Activated T-helper 1 cell treated with anti-CD3 and anti-CD28 coated beads, Interleukin-12 subunit alpha, Interleukin-12 subunit beta, Interleukin-2, Interleukin-4 antibody, amounts not matched to agents 30 ng/mL and 10 ng/mL and 1 ng/mL, durations not matched to agents 14 hours and 24 hours and 36 hours (primary cell): ENCODE measurements at places on chromosomes 5 and 9.

DNA sequence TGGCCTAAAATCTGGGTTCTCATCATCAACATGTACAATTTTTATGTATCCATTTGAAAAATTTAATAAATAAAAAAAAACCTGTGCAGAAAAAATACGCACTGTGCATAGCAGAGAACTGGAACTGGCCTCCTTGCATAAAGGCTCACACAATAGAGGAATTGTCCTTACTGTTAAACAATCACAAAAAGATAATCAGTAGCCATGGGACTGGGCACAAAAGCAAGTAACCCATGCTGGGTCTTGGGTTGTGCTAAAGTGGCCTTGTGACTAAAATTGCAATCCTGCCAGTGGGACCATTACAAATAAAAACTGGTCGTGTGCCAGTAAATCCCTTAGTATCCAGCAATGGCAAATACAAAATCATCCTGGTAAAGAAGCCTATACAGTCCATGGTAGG lies 1646.6 kb downstream of the MAT2B start:
- no peak for DNase-seq

- no peak for DNase-seq
These were observed 572.9 kb downstream of the ACTL7B start for GRCh38 chr9:108282872-108283271.

DNA sequence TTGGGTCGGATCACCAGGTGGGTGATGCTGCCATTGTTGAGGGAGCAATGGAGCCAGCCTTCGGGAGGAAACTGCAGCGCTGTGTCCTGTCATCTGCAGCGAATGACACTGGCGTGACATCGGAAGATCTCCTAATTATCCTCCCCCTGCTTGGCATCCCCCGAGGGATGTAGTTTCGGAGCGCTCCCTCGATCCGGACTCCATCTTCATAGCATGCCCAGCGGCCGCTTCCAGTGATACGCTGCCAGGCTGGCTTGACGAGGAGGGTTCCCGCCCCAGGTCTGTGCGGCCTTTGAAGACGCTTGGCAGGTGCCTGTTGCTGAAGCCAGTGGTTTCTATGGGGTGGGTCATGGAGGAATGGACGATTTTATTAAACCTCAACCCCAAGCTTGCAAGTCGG lies 194.9 kb downstream of the MAN2A1 start:
- DNase-seq = no peak

GRCh38 chr5:179609834-179610108 lies 13.7 kb downstream of the HNRNPH1 start:
- no peak for DNase-seq

DNA sequence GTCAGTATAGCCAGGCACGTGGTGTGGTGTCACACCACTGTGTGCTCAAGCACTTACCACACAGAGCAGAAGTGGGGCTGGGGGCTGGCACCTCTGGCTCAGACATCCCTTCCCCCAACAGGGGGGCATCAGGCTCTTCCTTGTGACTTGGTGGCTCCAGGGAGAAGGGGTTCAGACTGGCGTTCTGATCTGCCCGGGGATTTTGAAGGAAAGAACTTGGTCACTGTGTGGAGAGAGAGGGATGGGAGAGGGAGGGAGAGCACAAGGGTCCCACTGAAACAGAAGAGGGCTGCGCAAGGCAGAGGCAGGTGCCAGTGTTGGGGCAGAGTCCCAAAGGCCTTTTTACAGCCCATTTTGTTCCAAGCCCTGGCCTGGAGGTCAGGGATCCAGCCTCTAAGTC lies 109.7 kb upstream of the ALDH1B1 start:
- no peak for DNase-seq

GRCh38 chr5:78286290-78286689 lies 8.2 kb downstream of the AP3B1 start:
- DNase-seq = no peak

DNA sequence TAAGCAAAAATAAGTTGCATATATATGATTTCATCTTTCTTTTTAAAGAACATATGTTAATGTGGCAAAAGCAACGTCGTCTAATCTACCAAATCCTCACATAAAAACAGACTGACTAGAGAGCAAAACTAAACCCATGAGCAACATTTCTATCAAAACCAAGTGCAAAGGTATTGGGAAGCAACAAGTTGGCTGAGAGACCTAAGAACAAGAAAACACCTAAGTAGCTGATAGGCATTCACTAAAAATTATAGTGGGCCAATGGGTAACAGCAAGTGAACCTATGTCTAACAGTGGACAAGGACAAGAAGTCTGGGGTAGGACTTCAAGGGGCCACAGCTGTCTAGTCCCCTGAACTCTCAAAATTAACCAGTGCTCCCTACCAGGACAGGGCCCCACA lies 130.1 kb downstream of the SIL1 start:
- no peak for DNase-seq

GRCh38 chr5:62931153-62931950 lies 352.7 kb downstream of the LRRC70 start:
- no peak for DNase-seq

DNA sequence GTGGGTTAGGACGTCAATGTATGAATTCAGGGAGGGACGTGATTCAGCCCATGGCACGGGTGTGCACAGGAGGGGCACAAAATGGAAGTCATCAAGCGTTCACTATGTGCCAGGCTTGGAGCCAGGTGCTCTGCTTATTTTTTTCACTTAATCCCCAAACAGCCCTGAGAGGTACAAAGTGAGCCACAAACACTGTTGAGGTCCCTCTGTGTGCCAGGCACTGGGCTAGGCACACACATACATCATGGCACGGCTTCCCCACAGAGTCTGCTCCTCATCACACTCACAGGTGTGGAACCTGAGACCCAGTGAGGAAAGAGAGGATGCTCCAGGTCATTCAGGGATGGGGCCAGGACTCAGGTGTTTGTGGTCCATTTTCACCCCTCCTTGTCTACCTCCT lies 68.1 kb downstream of the GALNT12 start:
- no peak for DNase-seq

GRCh38 chr9:38007016-38007415 lies 62.0 kb downstream of the SHB start:
- no peak for DNase-seq

- DNase-seq = no peak
These were observed 1.5 kb downstream of the TICAM2 start for GRCh38 chr5:115600766-115601165.

GRCh38 chr9:72458153-72458552 lies 63.3 kb upstream of the TMC1 start:
- no peak for DNase-seq

GRCh38 chr5:52895572-52896413 lies 93.4 kb upstream of the ITGA2 start:
- no peak for DNase-seq

DNA sequence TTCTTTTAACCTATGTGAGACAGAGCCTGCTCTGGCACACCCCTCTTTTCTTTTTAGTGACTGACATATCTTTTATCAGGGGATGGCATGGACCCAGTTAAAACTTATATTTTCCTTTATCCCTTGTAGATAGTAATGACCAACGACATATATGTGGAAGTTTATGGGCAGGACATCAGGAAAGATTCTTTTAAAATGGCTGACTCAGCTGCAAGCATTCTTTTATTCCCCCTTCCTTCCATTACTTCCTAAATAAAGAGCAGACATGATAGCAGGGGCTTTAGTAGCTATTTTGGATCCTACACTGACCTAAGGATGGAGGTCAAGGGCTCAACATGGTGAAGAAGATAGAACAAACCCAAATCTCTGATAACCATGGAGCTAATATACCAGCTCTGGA lies 25.0 kb upstream of the VPS13A start:
- no peak for DNase-seq

DNA sequence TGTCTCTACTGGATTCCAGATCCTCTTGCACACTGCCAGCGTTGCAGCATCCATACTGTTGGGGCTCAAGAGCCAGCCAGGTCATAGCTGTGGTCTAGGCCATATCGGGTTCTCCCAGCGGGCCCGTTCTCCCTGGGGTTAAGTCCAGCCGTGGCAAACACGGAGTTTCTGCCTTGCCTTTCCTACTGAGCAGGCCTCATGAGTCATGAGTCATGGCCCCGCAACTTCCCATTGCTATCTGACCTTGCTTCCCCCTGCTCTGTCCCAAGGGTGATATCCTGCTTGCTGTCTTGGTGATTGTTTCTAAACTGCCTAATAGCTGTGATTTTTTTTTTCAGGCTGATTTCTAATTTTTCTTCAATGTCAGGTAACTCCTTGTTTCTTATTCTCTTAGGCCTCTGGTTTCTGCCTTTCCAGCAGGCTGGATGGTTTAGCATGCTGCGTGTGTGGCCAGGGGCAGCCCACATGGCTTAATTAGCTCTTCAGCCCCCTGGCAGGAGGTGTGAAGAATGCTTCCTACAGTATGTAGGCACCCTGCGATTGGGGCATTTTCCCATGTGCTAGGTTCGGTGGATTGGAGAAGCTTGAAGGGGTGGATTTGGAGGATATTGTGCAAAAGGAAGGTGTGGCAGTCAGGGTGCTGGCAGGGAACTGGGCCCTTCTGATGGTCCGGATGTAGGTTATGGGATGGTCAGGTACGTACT lies 18.7 kb downstream of the DAPK1 start:
- DNase-seq = no peak

- no peak for DNase-seq
These were observed 65.9 kb upstream of the DAP start for GRCh38 chr5:10826971-10827370.

DNA sequence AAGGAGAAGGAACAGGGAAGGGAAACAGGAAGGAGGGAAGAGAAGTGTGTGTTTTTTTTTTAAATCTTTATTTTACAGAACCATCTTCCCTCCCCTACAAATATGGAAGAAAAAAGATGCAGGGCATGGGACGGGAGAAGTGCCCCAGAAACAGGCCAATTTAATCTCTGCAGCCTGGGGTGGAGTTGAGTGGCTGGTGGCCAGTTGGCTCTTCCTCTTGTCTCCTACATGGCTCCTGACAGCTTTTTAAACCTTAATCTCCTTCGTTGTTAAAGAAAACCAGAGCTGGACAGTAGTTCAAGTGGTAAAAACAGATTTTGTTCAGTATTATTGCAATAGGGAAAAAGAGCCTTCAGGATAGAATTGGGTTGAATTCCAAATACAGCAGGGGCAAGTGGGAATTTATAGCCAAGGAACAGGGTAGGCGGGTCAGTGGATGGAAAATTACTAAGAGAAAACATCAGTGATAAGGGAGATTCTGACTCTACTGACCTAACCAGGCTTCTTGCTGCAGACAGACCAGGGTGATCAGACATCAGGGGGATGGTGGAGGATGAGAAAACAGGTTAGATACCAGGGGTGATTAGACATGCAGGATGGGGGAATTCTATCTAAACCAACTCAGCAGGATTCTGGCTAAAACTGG lies 125.1 kb upstream of the CLINT1 start:
- no peak for DNase-seq

GRCh38 chr5:171420431-171421241 lies 1.2 kb downstream of the FGF18 start:
- no peak for DNase-seq

DNA sequence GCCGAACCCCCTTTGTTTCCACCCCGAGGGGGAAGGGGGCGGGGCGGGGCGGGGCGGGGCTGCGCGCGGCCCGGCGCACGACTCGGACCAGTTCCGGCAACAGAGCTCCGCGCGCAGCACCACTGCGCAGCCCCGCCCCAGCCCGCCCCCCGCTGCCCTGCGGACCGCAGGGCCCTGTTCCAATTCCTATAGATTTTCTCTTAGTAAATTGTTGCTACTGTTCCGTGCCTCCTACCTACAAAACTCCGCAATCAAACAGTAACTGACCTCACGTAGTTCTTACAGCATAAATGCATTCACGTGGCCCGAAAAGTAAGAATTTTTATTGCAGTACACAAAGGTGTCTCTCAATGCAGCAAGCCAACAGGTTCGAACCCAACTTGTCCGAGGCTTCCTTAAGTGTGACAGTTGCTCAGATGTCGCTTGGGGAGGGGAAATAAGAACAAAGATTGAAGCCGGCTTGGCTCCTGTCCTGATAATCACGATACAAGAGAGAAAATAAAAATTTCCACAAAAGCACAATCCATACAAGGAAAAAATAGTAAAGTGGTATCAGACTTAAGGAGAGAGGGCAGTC lies 1.2 kb upstream of the RNF38 start:
- DNase-seq = no peak

DNA sequence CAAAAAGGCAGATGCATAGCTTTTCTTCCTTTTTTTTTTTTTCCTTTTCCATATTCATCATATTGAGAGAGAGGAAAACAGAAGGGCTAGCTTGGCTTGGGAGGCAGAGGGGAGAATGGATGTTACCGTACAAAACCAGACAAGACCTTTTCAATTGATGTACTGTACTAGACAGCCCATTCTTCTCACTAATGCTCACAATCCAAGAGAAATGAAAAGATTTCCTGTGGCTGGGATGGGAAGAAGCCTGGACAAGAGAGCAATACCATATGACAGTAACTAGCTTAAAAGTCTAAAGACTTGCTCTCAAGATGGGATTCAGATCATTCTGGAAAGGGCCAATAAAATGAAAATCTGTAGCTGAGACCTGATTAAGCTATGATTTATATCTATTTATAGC lies 3.4 kb downstream of the CEMIP2 start:
- no peak for DNase-seq

DNA sequence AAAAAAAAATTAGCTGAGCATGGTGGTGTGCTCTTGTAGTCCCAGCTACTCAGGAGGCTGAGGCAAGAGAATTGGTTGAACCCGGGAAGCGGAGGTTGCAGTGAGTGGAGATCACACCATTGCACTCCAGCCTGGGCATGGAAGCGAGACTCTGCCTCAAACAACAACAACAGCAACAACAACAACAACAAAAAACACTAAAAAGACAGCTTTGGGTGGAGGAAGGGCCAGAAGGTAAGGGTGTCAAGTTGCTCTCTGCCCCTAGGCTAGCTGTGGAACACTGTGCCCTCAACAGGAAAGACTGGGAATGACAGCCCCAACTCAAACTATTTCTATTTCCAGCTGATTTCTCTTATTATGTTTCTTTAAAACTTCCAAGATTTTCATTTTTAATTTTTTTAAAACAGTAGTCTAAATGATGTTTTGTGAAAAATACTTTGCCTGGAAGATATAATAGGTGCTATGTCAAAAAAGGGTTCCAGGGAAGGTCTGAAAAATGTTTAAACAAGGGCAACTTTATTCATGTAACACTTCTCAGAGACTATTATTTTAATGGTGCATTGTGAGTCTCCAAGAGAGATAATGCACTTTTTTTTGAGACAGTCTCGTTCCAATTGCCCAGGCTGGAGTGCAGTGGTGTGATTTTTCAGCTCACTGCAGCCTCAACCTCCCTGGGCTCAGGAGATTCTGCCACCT lies 29.9 kb downstream of the CLINT1 start:
- DNase-seq = no peak

DNA sequence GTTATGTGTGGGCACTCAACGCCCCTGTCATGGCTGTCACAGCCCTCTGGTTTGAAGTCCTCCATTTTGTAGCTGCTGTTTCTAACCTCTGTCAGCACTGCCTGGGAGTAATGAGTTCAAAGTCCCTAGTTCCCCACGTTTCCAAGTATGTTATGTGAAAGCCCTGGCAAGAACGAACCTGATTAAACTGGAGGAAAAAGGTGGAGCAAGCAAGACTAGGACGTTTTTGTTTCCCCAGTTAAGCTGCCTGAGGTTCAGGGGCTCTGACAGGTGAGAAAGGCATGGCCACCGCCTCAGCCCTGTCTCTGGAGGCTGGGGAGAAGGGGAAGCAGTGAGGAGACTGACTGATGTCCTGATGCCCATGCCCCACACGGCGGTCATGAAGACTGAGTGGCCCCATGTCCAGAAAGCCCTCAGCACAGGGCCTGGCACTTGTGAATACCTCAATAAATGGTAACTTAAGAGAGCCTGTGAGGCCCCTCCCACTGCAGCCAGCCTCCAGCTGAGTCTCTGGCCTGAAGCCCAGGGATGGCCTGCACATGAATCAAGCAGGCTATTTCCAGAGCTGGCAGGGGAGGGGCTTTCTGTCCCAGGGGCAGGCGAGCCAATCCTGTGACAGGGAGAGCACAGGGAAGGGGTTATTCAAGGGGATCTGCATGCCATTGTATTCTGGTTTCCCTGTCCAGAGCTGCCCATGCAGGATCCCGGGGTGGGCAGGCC lies 61.8 kb downstream of the PFDN1 start:
- DNase-seq = no peak
